ENCODE measurements at places on chromosomes 3 and 15. TPM values are rescaled to one million over a fixed set of nuclear protein-coding genes. Genes with fewer than 3 reads are reported as not detected.

DNA sequence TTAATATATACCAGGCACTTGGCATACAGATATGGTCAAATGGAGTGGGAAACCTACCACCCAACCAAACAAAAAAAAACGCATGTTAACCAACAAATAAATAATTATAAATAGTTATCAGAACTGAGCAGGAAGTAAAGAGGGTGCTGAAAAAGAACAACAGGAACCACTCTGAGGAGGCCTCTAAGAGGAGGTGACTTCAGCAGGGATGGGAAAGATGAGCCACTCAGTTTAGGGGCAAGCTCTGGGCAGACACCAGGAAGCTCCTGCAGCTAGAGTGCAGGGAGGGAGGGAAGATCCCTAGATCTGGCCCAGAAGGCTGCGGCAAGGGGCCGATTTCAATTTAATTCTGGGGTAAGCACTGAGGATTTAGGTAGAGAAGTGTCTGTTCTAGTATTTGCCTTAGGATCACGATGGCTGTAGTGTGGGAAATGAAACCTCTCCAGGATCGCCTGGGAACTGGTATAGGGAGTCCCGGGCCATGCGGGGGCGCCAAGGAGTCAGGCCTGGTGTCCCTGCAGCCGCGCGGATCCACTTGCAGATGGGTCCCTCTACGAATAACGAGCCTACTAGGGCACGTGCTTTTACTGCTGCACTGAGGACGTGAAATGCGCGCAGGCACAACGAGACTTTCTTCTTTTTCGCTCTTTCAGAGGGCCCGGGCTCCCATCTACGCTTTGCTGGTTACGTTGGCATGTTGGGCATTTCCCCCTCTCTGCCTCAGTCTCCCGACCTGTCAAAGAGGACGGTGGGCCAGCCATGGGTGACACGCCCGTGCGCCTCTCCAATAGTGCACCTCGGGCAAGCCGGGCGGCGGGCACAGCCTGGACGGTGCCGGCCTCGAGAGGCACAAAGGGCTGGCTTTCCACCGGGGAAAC lies 1.5 kb upstream of the LIMD1 start:
- H3K27ac ChIP-seq: peak overlapping the region; percentile 75
- H3K27me3 ChIP-seq: no peaks in the 10 kb centered on the region
- H3K36me3 ChIP-seq: no peaks in the 10 kb centered on the region

UBAP1L gene
- 0.47 TPM for polyA plus RNA-seq

DNA sequence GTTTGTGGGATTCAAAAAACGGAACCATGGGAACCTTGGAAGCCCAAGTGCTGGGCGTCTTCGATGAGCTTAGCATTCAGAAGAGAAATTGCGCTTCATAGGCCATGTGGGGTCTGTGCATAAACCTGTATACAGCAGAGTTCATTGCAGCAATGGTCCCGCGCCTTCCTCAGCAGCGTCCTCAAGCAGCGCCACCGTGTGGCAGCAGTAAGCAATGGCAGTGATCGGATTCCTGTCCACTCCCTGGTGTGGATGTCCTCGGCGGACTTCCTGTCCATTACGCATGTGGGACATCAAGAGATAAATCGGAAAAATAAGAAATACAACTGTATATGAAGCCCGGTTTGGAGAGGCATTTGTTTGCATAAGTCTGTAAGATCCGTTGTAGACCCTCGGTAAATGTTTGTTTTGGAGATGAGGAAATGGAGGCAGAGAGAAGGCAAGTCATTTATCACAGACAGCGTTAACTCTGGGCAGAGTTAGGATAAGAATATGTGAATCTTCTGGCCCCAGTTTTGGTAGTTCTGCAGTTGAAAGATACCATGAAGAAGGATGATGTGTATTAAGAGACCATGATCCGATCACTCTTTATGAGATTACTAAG lies 57.7 kb downstream of the CNTN4 start:
- H3K4me3 ChIP-seq: no peak overlapping the region
- no peaks in the 10 kb centered on the region for H3K27me3 ChIP-seq
- no peaks in the 10 kb centered on the region for H3K36me3 ChIP-seq
- H3K4me1 ChIP-seq: no peaks in the 10 kb centered on the region
- DNase-seq: peak; percentile 71
- no peak overlapping the region for H3K27ac ChIP-seq

WDR76 gene
- polyA plus RNA-seq: 8.5 TPM
